Activated T-helper 1 cell treated with Interleukin-2 at 50 U/mL for 16 hours (primary cell): ENCODE measurements at places on chromosomes 5 and 9.

DNA sequence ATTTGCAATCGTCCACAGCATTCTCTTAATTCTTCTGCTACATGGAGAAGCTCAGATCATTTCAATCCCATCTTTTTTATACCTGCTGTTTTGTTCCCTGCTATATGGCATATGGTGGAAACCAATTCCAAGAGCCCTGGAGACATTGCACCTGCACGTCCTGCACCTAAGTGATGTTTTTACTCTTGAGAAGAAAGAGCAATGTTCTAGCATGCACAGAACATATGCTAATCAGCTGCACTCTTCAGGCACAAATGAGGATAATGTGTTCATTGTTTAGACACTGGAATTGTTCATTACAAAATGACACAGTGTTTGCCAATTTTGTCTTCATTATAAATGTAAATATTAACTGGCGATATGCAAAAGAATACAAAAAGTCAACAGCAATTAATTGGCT is 935.8 kb downstream of the TLE4 start:
- DNase-seq = no peak

DNA sequence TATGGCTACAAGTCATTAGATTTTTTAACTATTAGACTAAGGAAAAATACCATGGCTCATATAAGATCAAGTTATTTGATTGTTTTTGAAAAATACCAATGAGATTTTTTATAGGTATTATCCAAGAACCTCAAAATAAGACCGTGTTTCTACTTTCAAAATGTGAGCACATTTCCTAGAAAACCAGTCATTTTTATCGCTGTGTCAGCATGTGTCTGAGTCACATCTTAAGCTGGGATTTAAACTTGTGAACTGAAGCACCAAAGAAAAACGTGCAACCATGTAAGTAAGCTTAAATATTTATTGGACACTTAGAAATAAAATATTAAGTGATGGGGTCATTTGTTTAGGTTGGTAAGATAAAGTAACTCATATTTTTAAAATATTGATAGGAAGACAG is 1676.0 kb upstream of the NUDT12 start:
- DNase-seq = no peak

GRCh38 chr9:79946712-79947111 is 374.9 kb downstream of the TLE4 start:
- DNase-seq = no peak

GRCh38 chr5:109920736-109921135 is 231.0 kb downstream of the MAN2A1 start:
- DNase-seq = no peak

GRCh38 chr5:140554454-140554853 is 2.8 kb downstream of the SRA1 start:
- no peak for DNase-seq

DNA sequence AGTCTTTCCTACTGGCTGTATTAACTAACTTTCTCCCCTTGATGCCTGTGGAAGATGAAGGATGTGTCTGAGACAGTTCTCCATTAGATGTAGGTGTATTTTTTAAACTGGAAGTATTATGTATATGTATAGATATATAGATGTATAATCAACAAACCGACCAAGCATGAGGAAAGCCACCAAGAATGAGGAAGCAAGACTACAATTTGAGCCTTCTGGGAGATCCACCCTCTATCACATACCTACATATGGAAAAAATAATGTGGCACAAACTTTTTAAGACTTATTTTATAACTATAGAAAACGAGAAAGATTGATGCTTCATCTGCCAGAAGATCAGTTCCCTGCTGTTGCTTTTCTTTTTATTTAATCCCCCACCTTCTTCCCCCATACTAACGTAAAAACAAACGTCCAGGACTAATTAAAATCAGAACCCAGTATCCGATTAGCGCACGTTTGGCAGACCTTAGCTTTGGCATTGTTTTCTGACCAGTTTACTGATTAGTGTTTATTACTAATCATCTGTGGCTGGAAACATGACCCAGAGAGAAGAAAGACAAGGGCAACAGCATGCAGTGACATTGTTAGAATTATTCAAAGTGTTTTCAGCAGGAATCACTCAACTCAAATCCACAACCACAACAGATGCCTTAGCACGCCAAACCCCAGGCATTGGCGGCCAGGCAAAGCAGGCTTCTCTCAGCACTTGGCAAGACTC is 490.2 kb downstream of the EBF1 start:
- DNase-seq = no peak

- DNase-seq = no peak
These were observed 2.7 kb downstream of the NXNL2 start for GRCh38 chr9:88537761-88538091.

- DNase-seq = no peak
These were observed 234.4 kb upstream of the MPDZ start for GRCh38 chr9:13513716-13514444.

DNA sequence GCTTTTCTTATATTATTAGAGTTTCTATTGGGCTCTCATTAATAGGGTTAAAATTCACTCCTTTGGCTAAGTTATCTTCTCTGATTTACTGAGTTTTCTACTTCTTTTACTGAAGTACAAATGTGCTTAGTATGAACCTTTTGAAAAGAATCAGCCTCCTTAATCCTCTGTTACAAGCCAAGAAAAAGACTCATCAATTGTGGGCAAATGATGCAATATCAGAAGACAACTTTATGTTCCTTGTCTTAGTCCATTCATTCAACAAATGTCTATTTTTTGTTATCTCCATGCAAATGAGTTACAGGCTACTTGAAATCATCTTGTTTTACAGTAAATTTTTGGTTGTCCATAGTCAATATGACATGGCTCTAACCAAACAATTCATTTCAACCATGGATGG is 40.3 kb downstream of the SNCAIP start:
- DNase-seq = no peak
